ENCODE measurements at places on chromosomes 2 and 18.

DNA sequence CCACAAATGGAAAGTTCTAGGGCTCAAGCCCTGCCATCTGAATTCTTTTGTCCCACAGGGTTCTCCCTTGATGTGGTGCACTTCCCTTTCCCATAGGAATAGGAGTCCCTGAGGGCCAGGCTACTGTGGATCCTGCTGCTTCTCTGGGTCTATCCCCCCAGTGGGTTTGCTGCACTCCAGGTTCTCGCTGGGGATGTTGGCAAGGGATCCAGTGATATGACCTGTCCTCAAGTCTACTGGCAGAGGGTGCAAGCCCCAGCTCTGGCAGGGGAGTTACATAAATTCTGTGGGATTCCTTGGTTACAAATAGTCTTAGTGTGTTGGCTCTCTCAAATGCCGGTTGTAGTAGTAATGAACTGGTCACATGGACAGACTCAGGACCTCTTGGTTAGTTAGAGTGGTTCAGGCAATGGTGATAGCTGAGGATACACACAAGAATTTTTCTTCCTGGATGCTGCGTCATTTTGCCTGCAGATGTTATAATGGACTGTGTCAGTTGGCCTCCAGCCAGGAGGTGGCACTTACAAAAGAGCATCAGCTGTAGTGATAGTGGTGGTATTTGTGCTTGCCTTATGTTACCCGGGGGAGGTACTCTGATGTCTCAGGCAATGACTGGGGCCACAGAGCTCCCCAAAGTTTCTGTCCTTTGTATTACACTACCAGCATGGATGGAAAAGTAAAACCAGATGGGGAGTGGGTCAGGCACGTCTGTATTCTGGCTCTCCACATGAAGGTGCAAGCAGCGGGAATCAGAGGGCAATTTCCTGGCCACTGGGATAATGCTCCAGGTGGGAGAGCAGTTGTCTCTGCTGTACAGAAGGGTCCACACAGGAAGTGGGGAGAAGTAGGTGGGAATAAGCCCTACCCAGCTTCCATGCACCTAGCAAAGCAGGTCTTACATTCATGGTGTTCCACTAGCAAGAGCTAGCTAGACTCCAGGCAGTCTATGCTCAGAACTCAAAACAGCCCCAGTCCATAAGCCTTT lies 267.9 kb downstream of the SOX11 start:
- no peak for DNase-seq

GRCh38 chr2:231794383-231794782 lies 8.1 kb downstream of the COPS7B start:
- no peak for DNase-seq

- no peak for DNase-seq
These were observed 51.2 kb downstream of the MTERF4 start for GRCh38 chr2:241050624-241051577.

DNA sequence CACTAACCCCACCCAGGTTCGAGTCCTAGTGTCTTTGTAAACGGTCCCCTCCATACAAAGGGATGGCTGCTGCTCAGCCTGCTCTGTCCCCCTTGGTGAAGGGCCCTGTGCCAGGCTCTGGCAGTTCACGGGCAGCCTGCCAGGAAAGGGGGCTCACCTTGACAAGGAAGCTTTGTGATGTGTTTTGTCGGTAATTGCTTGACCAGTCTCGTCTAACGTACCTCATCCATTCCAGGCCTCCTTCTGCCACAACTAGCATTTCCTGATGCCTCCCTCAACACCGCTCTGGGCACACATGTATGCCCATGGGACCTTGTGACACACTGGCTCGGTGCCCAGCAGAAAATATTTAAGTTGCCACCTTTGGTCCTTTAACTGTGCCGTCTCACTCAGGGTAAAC lies 171.9 kb downstream of the KLHL29 start:
- no peak for DNase-seq

- no peak for DNase-seq
These were observed 10.5 kb upstream of the ZAP70 start for GRCh38 chr2:97702731-97703470.

DNA sequence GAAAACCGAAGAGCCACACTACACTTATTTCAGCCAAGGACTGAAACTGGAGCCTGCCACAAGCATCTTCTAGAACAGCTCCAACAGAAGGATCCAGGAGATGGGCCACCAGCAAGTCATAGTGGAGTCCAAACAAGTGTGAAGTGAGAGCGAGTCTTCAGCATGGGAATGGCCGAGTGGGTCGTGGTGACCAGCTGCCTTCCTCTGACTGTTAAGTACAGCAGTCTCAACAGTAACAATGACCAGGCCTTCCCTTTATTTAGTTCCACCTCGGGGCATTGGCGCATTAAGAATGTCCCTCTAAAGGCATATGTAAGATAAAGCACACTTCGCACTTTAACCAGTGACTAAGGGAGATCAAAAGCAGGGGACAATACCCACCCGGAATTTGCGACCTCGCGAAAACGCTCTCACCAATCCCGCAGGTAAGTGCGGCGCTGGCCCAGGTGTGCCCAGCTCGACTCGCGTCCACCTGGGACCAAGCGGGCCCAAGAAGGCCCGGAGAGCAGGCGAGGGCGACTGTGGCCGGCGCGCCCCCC lies 1.1 kb downstream of the L3MBTL4 start:
- DNase-seq, result no peak

Measured in NCI-H1930 (cell line).